ENCODE measurements at places on chromosomes 16 and 17.

- no peak for DNase-seq
Observed at GRCh38 chr16:3807425-3808123, 72.9 kb downstream of the CREBBP start.

GRCh38 chr17:34099859-34100515, 155.1 kb upstream of the CCL2 start:
- DNase-seq: no peak

- peak; percentile 11 for DNase-seq
Observed at GRCh38 chr16:56506941-56507340, 12.9 kb downstream of the BBS2 start.

DNA sequence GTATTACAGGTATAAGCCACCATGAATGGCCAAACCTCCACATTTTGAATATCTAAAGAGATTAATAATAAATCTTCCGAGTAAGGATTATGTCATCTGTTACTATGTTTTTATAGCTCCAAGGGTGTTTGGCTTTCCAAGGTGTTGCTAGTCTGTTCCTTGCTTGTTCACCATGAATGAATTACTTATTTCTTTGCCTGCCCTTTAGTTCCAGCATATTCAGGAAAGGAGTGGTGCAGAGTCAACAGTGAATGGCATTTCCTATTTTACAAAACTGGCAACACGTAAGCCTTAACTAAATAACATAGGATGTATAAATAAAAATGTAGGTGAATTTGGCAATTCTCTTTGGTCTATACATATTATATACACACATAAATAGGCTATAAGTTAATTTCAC, 70.3 kb downstream of the MYO1D start:
- DNase-seq: no peak

DNA sequence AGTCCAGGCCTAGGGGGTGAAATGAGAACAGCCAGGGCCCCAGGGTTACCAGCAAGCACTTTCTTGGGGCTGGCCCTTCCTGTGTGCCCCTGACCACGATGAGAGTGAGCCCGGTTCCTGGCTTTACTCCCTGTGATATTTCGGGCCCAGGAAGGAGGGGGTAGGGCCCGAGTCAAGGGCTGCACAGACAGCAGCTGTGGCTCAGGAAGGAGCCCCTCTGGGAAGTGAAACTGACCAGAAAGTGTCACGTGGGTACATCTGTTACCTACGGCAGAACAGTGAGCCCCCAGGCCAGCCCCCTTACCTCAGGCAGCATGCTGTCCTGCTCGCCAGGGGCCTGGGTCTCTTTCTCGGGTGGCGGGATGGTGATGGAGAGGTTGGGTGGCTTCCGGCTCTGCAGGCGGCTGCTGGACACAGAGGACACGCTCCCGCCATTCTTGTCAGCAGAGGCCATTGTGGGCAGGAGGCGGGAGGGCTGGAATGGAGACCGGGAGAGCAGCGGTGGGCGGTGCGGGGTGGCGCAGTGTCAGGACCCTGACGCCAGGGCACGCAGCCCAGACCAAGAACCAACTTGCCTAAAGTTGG, 13.8 kb downstream of the AANAT start:
- no peak for DNase-seq

GRCh38 chr17:50027881-50028735, 27.8 kb upstream of the ITGA3 start:
- DNase-seq: peak; percentile 25

- peak; percentile 65 for DNase-seq
Observed at GRCh38 chr17:57954397-57955182, 622 bp downstream of the CUEDC1 start.

Measured in HCEC 1CT (cell line).